ENCODE measurements at places on chromosomes 3 and 15.

DNA sequence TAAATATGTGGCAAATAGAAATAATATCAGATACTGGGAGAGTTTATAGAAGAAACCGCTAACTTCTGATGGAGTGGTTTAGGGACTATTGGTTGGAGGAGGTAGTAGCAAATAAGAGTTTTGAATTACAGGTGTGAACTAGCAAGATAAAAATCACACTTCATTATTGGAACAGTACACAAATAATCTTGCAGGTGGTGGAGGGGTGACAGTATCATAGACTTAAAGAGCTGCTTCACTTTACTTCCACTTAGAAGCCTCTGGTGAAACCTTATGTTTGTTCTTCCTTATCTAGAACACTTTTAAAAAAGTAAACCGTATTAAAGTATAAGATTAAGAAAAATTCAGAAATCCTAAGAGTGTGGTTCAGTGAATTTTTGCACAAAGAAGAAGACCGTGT is 69.4 kb downstream of the MEF2A start:
- ATAC-seq, result no peak

- no peak for ATAC-seq
Measured at GRCh38 chr3:77254967-77255831, 215.3 kb downstream of the ROBO2 start.

- ATAC-seq, result no peak
Measured at GRCh38 chr3:58693940-58694850, 27.6 kb upstream of the FAM3D start.

GRCh38 chr3:14524311-14524711 is 15.8 kb downstream of the GRIP2 start:
- no peak for ATAC-seq

GRCh38 chr3:185075547-185075946 is 77.3 kb downstream of the C3orf70 start:
- ATAC-seq, result no peak

DNA sequence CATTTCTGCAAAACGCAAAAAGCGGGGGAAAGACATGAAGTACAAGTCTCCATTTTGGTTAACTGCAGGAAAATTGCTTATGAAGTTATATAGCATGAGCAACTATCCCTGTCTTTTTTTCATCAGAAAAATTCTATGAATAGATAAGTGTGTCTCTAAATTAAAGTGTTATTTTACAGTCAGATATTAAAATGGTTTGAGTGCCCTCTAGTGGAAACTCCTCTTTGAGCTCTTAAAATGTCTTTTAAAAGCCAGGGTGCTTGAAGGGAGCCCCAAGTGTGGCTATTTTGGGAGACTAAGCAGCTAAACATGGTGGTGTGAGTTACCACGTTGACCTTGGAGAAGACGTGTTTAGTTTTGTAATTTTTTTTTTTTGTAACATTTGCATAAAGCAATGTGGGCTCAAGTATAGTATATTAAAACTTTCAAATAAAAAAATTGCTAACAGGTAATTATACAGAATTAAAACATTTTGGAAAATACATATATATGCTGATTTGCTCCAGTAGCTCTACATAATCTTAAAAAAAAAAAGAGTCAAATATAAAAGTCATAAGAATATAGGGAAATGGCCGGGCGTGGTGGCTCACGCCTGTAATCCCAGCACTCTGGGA is 77.2 kb downstream of the PPP2R3A start:
- ATAC-seq, result no peak

- no peak for ATAC-seq
Measured at GRCh38 chr3:39272191-39272590, 7.6 kb downstream of the CX3CR1 start.

Measured in activated CD4-positive, CD25-positive, alpha-beta regulatory T cell treated with anti-CD3 and anti-CD28 coated beads, Interleukin-2, amount 50 U/mL, for 24 hours (primary cell).